ENCODE measurements at places on chromosomes 5 and 9. TPM values are rescaled to one million over a fixed set of nuclear protein-coding genes. Genes with fewer than 3 reads are reported as not detected.

The C5orf58 gene
- not detected for total RNA-seq

DNA sequence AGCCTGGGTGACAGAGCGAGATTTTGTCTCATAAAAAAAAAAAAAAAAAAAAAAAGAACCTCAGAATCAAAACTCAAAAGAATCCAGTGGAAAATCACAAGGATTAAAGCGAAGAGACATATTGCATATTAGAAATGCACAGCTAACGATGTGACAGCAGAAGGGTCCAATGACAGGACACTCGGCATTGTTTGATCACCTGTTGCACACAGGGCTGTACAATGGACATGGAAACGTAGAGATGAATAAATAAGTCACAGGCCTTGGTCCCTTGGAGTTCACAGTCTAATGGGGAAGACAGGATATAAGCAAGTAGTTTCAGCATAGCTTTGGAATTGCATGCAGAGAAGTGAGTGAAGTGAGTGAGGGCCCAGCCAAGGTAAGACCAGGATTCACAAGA is 25.9 kb upstream of the PIK3R1 start:
- no peak for DNase-seq

DNA sequence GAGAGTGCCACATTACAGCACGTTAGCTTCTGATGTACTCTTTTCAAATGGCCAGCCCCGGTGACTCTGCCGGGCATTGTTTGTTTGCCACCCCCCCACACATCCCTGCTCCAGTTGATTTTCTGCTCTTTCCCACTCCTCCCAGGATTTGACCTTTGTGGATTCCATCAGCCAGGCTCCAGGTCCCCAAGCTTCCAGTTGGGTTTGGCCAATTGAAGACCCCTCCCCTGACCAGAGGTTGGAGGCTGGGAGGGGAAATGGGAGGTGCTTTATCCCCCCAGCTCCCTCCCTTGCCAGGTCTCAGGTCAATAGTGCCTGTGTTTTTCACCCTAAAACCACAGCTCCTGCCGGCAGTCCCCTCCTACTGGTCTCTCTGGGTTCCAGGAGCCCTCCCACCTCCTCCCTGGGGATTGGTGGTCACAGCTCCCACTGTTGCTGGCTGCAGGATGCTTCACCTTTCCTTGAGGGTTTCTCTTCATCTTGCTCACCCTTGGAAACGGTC is 34.9 kb downstream of the IRF1 start:
- DNase-seq = no peak

- DNase-seq = peak; percentile 79
These were observed 146.6 kb downstream of the GAPVD1 start for GRCh38 chr9:125407974-125408900.

The SLC46A2 gene
- not detected for total RNA-seq

The TRIM7 gene
- total RNA-seq = 2.0 TPM

The FOXD4L3 gene
- total RNA-seq = not detected

DNA sequence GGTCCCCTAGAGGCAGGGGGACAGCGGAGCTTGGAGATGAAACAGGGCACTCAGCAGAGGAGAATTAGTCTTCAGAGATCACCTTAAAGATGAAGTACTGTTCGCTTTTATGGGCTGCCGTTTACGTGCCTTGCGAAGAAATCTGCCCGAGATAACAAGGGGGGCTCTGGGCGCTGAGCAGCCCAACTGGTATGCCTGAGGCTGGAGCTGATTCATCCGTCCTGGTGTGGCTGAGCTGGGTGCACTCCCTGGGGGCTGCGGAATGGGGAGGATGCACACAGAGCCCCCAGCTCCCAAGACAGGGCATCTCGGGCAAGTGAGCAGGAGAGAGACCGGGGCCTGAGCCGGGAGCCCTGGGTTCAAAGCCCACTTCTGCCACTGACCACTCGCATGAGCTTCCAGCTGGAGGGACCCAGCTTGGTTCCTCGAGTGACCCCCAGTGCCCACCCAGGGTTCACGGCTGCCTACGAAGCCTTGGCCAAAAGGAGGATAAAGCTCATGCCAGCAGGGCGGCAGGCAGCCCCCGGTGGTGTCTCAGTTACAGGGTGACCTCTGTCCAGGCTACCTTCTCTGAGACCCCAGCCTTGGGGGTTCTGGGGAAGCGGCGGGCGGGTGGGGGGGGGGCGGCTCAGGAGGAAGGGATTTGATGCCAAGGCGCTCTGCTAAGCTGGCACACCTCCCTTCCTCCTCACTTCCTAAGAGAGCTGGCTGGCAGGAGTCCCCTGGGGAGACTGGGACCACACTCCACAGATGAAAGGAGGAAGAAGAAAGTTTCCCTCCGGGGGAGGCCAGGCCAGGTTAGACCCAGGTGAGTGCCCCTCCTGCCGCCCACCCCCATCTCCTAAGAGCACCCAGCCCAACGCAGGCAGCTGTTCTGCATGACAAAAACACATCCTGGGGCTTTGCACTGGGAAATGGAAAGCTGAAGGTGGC is 5.7 kb downstream of the FIBCD1 start:
- no peak for DNase-seq

GRCh38 chr5:138651767-138652117 is 76.5 kb upstream of the HSPA9 start:
- no peak for DNase-seq

Data from frontal cortex (tissue), 4 donors.